Stimulated activated CD4-positive, alpha-beta T cell treated with anti-CD3 and anti-CD28 coated beads, Interleukin-1b, Interleukin-23, amount 100 ng/mL, for 48 hours (primary cell): ENCODE measurements at places on chromosomes 1 and 21.
A peak's percentile ranks its signal among the peaks of the same experiment; 100 is the strongest.

DNA sequence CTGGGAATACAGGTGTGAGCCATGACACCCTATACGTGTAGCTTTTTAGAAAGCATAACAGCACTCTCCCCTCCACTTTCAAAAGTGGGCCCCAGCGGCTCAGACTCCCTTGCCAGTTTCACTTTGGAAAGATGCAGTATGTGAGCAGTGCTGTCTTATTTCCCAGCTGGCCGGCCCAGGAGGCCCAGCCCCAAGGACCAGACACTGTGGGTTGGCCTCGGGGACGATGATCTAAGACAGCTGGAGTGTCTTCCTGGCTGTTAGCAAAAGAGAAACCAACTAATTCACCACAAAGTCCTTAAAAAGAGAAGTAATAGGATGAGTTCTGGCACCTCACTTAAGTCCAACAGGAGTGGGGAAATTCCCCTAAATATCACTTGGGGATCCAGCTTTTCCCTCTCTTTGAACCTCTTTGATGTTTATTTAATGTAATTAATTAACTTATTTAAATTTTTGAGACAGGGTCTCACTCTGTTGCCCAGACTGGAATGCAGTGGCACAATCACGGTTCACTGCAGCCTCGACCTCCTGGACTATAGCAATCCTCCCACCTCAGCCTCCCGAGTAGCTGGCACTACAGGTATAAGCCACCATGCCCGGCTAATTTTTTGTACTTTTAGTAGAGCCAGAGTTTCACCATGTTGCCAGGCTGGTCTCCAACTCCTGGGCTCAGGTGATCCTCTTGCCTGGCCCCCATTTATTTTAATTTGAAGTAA, 17.6 kb upstream of the CLIC4 start:
- peak; percentile 11 for DNase-seq

- DNase-seq, result no peak
Observed at GRCh38 chr1:87399701-87400100, 71.0 kb downstream of the LMO4 start.

DNA sequence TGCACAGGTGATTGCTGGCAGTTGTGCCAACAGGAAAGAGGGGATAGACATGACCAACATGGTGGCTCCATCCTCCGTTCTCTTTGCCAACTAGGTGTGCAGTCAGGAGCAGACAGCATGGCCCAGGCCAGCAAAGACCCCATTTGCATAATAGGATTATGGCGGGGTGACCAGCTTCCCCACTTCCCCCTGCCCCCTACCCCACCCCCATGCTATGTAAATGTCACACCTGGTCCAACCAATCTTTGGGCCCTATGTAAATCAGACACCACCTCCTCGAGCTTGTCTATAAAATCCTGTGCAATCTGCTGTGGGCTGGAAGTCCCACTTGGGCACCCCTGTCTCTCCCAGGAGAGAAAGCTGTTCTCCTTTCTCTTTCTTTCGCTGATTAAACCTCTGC, 146.0 kb downstream of the SLC30A10 start:
- no peak for DNase-seq

- DNase-seq, result no peak
Observed at GRCh38 chr1:161483361-161483760, 21.9 kb upstream of the FCGR2A start.

GRCh38 chr1:112904071-112904830, 51.7 kb downstream of the SLC16A1 start:
- peak; percentile 77 for DNase-seq

DNA sequence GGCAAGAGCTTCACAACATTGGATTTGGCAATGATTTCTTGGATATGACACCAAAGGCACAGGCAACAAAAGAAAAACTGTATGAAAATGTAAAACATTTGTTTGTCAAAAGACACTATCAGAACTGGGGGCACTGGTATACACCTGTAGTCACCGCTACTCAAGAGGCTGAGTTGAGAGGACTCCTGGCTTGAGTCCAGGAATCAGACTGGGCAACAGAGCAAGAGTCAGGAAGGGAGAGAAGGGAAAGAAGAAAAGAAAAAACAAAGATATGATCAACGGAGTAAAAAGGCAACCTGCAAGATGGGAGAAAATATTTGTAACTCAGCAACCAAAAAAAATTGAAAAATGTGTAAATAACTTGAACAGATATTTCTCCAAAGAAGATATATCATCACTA, 6.0 kb upstream of the TUT4 start:
- DNase-seq, result no peak

- no peak for DNase-seq
Observed at GRCh38 chr1:35122311-35122710, 43.1 kb downstream of the ZMYM1 start.

DNA sequence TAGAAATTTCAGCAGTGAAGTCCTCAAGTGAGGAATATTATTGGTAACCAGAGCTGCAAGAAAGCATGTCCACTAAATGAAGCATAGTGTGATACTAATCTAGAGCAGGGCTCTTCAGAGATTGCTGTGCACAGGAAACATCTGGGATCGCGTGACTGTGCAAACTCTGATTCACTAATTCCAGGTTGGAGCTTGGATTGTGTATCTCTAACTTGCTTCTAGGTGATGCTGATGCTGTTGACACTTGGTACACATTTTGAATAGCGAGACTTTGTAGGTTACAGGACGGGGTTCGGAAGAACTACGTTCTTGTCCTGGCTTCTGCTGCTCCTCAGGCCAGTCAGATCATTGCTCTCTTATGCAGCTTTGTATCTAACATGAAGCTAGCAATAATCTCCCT, 66.5 kb downstream of the PRRX1 start:
- DNase-seq, result no peak

- no peak for DNase-seq
Observed at GRCh38 chr1:38296047-38296446, 249.5 kb upstream of the POU3F1 start.

GRCh38 chr1:220124542-220124941, 30.6 kb downstream of the IARS2 start:
- no peak for DNase-seq

DNA sequence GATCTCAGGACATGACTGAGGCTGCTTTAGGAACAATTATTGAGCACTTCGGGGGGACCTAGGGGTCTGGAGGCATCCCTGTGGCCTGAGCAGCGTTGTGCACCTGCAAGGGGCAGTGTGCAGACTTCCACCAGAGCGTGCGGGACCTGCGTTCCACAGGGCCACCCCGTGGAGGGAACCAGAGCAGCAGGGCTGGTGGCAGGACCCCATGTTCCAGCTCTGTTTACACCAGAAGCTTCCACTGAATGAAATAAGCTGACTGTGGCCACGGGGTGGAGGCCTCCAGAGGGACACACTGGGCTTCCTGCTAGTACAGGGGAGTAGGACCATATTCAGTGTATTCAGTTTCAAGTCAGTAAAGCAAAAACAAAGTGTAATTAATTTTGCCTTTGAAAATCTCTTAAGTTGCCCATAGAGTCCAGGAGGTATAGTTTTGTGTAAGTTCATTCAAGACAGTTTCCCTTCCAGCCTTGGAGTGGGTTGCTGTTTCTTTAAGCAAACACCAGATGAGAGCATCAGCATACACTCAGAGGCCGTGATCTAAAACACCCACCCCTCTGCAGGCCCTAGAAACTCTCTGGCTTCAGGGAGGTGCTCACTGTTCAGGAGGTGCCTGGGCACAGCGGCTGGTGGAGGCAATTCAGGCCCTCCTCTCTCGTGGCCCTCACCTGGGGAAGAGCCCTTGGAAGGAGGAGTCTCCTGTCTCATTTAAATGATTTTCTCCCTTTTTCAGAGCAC, 16.6 kb downstream of the SLC1A7 start:
- DNase-seq, result no peak

GRCh38 chr1:175742790-175743459, 470 bp downstream of the TNR start:
- no peak for DNase-seq

DNA sequence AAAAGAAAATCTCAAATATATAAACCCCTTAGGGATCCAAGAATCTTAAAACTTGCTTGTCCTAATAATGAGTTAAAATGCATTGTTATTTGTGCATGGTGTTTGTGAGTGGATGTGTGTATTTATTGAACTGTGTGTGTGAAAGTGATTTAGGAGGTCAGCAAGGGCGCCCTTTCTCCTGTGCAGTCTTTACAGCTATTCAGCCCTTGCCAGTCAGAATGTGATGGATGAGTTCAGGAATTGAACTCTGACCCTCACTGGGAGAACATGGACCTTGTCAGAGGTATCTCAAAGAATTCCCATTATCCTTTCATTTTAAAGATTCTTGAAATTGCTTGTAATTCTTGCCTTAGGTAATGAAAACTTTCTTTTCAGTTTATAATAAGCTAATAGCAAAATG, 493.0 kb upstream of the ADGRL4 start:
- DNase-seq, result no peak

DNA sequence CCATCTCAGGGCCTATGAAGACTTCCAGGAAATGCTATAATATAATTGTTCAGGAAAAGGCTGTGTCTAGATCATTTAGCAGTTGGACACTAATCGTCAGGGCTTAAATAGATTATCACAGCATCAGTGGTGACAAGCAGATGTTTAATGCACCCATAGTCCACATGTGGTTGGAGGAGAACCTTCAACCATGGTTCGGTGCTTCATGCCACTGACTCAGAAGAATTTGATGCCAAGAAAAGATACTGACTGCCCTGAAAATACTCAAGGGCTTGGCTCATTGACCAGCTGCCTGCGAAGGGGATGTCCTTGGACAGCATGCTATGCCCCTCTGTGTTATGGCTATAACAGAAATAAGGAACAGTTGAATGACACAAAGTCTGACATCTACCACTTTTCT, 175.7 kb downstream of the HHIPL2 start:
- no peak for DNase-seq

- no peak for DNase-seq
Observed at GRCh38 chr1:166843769-166844596, 4.7 kb downstream of the POGK start.

DNA sequence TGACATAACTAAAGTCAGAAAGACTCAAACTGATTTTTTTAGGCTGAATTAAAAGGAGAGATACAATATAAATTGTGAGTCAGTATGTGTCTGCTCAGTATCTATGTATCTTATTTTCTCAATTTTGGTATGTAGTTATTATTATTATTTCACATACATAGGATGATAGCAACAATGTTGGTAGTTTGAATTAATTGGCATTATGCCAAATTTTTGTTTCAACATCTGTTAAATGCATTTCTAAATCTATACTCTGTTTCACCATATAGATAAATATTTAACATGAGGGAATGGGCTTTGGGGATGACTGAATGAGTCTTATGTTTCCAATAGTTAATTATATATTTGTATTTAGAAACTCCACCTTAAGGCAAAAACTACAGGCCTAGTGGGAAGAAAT, 12.6 kb upstream of the HMCN1 start:
- no peak for DNase-seq

GRCh38 chr1:3360646-3361257, 93.7 kb upstream of the ARHGEF16 start:
- no peak for DNase-seq

GRCh38 chr1:199098468-199098867, 459.6 kb downstream of the PTPRC start:
- DNase-seq, result no peak

DNA sequence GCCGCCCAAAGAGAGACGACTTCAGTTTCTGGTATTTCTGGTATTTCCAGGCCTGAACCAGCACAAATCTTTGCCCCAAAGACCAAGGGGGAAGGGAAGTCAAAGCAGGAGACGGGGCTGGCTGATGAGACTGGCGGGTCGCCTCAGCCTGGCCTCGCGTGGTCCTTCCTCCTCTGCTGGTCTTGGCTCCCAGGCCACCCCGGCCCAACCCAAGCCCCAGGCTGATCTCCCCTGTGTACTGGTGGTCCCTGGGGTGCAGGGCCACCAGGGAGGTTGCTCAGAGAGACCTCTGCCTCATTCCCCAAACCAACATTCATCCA, 19.9 kb downstream of the WNT4 start:
- no peak for DNase-seq

DNA sequence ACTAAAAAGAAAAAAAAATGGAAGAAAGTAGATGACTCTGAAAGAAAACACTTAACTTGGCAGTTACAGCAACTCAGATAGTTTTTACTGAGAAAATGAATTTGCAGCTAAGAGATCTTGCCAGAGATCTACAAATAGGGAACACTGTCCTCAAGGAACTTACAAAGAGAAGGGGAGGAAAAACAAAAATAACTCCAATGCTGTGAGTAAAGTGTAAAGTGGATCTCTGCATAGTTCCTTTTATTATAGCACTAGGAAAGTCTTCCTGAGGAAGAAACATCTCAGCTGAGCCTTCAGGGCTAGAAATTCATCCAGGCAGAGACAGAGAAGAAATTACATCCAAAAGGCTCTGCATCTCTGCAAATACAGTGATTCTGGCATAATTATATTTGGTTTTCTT, 3.9 kb downstream of the CD1B start:
- no peak for DNase-seq

DNA sequence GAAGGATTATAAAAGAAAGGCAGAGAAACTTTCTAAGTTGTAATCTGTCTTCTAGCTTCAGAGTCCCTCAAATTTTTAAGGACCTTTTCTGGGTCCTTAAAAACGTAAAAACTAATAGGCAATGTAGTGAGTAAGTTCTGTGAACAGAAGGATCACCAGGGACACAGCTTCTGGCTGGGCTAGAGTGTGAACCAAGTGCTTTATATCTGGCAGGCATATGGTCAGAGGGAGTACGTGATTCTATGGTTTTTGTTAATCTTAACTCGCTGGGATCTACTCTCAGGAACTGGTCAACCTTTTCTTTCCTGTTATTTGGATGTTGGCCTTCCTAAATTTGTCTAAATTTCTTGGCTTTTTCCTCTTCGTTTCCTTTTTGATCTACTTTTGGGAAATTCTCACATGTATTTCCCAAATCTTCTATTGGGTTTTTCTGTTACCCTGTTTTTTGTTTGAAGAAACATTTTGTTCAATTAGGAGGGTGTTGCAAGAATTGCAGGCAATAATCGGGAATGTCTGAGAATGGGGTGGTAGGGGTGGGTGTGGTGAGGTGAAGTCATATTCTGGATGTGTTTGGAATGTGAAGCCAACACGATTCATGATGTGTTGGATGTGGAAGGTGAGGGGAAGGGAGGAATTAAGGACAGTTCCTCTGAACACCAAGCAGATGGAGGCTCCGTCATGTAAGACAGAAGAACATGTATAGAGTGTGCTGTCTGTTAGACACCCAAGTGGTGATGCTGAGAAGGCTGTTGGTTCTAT, 193.2 kb downstream of the FMN2 start:
- no peak for DNase-seq

- DNase-seq, result no peak
Observed at GRCh38 chr1:154944401-154945159, 8.1 kb upstream of the PMVK start.

GRCh38 chr1:227437495-227438008, 119.3 kb upstream of the CDC42BPA start:
- DNase-seq, result no peak

DNA sequence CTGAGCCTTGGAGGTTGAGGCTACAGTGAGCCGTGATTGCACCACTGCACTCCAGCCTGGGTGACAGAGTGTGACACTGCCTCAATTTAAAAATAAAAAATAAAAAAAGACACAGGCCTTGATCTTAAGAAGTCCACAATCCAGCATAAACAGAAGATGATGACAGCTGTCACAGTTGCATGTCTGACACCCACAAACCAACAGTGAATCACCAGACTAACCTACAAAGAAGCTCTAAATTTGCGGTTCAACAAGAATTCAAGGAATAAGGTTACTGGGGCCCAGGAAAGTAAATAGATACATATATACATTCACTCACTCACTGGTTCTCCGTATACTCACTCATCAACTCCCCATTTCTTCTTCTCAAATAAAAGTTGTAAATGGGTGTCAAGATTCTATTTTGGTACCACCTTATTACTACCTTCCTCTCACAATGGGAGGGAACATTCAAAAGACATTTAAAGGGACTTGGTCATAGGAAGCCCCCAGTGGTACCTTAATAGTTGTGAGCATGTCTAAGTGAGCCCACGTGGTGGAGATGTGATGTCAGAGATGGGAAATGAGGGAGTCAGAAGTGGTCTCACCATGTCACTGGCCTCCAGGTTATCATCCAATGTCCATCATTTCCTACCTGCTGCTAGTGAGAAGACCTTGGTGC, 66.9 kb upstream of the PRDX6 start:
- DNase-seq, result no peak
